ENCODE measurements at places on chromosomes 7 and 10.

DNA sequence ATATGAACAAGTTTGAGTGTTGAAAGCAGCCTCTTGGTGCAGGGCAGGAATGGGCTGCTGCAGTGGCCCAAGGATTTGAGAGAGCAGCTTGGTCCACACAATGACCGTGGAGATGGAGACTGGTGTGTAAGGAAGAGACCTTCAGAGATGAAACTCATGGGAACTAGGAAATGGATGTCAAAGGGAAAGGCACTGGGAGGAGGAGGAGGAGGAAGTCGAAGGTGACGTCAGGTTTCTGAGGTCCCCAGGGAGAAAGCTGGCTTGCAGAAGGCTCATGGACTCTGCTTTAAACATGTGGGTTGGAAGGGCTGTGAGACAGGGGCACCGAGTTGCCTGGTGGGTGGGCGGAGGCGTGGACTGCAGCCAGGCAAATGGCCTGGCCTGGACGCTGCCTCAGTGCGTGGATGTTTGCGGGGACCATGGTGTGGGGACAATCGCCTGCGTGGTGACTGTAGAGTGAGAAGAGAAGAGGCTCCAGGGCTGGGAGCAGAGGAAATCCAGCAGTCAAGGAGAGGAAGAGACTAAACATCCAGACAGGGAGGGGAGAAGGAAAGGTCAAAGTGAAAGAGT, 14.6 kb downstream of the C10orf71 start:
- no peak for DNase-seq

DNA sequence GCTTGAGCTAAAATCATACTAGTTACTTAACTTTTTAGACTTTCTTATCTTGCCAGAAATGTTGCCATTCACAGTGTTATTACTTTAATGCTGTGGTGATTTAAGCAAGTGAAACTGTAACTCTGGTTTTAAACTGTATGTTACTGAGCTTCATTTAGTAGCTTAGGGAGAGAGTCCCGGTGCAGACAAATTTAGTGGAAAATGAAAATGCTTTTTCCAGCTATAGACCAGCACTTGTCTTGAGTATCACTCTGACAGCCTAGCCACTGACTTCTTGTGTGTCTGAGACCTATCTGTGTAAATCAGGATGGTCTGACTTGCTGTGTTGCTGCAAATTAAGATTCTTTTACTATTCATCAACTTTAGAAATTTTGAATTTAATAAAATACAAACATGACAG, 200.8 kb downstream of the CACNB2 start:
- DNase-seq: no peak

DNA sequence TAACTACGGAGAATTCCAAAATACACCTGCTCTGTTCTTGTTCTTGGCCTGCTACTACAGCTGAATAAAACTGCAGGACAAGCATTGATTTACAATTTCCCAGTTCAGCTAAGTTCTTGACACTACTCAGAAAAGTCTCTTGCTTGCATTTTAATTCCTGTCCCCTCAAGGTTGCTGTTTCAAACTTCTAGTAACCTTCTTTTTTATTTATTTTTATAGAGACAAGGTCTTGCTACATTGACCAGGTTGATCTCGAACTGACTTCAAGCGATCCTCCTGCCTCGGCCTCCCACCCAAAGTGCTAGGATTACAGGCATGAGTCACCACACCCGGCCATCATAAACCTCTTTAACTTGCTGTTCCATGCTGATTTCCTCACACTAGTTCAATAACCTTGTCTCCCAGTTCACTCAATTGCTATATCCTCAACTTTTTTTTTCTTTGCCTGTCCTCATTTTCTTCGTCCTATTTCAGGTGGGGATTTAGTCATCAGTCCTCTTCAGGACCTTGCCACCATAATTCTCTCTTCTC, 79.9 kb downstream of the ARHGAP21 start:
- DNase-seq: no peak

GRCh38 chr7:24503506-24503905, 69.7 kb upstream of the PALS2 start:
- no peak for DNase-seq

DNA sequence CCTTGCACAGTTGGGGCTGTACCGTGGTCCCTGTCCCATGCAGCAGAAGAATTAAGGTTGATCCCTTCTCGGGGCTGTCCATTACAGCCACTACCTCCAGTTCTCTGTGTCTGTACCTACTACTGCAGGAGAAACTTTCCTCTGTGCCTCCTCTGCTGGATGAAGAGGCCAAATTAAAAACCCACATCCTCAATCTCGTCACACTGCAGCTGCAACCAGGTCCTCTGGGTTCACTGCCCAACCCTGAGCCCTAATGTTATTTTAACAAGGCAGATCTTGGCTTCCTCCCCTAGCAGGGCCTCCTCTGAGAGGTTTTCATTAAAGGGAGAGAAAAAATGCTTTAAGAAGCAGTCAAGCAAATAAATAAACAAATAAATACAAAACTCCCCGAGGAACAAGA, 66.6 kb downstream of the PLXNA4 start:
- DNase-seq: no peak

- DNase-seq: no peak
These were observed 35.3 kb downstream of the TRRAP start for GRCh38 chr7:98913612-98914011.

DNA sequence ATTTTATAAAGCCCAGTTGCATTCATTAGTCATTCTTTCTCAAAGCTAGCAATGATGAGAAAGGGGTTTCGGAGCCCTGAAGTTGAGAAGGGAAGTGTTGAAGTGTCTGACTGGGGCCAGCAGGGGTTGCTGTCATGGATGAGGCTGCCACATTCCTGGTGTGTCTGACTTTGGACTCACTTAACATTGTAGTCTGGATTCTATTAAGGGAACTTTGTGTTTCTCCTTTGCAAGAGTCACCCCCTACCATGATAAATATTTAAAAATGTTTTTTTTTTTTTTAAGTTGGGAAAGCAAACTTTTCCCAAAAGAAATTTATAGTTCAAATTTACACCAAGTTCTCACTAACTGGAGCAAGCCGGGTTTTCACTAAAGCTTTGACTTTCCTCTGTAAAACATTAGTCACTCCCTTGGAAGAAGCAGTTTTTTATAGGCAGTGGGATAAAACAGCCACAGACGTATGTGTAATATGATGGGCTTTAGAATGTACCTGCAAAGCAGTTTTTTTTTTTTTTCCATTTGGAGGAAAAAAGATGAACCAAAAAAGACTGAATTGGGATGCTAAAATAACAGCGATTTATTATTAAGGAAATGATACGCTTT, 243.6 kb downstream of the TWIST1 start:
- DNase-seq: no peak

GRCh38 chr10:71330789-71331404, 11.8 kb downstream of the SLC29A3 start:
- no peak for DNase-seq

DNA sequence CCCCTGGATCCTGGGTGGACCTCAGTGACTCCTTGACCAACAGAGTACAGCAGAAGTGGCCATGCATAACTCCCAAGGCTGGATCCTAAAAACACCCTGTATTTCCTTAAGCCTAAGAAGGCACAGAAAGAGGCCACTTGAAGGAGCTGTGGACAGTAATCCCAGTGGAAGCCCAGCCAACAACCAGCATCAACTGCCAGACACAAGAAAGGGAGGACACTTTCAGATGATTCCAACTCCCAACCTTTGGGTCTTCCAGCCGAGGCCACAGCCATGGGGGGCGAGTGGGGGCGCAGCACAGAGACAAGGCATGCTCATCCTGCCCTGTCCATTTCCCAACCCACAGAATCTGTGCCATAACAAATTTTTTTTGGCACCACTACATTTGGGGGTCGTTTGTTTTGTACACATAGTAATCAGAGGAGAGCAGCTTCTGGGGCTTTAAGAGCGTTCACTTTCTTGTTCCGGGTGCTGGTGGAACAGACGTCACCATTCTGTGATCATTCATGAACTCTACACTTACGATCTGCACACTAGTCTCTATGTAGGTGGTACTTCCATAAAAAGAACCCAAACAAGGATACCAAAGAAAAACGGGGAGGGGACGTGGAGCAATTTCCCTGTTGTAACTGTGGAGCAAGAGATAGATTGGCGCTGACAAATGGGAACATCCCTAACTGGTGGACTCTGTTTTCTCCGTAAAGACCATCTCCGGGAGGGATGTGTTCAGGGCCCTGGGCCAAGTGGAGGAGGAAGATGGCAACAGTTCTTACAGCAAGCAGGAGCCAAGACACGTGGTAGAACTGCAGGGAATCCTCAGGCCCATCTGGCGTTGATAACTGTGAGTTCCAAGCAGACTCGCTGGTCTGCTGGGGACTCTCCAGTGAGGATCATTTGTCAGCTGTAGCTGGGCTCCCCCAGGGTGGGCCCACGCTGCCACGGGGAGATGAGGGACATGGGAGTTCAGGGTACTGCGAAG, 6.0 kb upstream of the SLC29A3 start:
- no peak for DNase-seq

DNA sequence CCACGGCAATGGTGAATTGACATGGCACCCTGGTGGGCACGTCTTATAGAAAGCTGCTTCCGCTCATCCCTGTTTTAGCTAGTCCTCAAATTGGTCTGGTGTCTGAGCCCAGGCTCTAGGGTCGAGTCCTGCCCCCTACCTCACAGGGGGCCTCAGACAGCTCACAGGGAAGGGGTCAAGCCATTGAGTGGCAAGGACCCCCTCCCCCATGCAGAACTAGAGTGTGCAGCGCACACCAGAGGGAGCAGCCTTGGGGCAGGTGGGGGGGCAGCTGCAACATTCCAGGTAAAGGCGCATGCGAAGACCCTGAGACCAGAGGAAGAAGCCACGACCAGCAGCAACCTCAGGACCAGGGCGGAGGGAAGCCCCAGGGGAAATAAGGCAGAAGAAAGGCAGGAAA, 240.4 kb upstream of the PPP2R2D start:
- DNase-seq: no peak

DNA sequence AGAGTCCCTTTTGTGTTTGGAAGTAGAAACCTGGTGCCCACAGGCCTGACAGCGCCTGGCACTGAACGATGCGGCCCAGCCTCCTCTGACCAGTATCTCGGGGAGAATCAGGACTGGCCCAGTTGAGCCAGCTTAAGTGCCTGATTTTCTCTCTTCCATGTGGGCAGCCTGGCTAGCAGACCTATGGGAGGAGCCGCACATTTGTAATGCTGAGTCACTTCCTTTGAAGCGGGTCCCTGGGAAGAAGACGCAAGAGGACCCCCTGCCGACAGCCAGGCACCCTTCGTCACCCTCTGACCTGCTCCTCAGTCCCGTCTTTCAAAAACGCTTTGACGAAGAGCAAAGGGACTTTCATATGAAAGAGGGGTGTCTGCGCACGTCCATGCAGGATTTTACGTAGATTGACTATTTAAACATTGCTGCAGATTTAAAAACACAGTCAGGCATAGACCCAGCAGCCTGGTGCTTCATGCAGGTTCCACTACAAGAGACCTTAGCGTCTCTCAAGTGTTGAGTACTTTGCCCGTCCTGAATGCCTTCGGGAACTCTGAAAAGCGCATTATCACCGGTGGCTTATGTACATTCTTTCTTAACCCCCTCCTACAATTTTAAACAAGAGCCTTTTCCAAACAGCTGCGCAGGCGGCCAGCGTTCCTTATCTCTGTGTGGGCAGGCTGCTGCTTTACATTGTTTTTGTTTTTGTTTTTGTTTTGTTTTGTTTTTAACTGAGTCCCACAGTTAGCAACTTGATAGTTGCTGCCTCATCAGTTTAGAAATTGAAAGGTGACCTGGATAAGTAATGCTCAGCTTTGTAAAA, 36.5 kb upstream of the AP5Z1 start:
- no peak for DNase-seq

DNA sequence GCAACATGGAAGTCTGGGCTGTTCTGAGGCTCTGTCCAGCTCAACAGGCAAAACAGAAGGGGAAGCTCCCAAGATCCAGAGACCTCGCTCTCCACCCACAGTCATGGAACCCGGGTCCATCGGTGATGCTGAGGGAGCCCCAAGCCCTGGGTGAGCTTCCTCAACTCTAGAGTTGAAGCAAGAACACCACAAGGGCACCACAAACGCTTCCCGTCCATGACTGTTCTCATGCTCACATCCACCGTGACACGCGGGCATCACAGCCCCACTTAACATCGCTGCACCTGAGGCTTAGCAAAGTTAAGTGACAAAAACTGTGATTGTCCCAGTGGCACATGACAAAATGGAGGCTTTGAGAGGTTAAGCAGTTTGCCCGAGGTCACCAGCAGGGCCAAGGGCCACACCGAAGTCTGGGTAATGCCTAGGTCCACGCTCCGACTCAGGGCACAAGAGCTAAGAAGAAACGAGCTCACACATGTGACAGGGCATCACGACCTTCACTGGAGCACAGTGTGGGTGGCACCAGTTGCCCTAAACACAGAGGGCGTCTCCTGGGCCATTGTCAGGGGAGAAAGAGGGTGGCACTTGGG, 110.6 kb downstream of the OAT start:
- no peak for DNase-seq

Data from stimulated activated CD8-positive, alpha-beta memory T cell treated with anti-CD3 and anti-CD28 coated beads, Interleukin-2, amount 100 ng/mL, for 1 hour (primary cell).